Prostate gland (tissue), 2 donors: ENCODE measurements at places on chromosomes 4 and X. TPM values are rescaled to one million over a fixed set of nuclear protein-coding genes. Genes with fewer than 3 reads are reported as not detected.

DNA sequence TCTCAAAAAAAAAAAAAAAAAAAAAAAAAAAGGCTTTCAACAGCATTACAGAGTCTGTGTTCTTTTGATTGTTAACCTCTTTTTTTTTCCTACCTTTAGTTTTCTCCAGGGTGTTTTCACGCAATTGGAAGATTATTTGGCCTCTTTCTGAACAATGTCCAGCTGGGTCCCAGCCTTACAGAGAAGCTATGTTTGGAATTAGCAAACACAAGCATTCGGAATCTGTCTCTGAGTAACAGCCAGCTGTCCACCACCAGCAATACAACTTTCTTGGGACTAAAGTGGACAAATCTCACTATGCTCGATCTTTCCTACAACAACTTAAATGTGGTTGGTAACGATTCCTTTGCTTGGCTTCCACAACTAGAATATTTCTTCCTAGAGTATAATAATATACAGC, 13.3 kb downstream of the TLR3 start:
- DNase-seq, result no peak

- no peak for DNase-seq
Measured at GRCh38 chrX:41258871-41259270, 75.1 kb upstream of the DDX3X start.

DNA sequence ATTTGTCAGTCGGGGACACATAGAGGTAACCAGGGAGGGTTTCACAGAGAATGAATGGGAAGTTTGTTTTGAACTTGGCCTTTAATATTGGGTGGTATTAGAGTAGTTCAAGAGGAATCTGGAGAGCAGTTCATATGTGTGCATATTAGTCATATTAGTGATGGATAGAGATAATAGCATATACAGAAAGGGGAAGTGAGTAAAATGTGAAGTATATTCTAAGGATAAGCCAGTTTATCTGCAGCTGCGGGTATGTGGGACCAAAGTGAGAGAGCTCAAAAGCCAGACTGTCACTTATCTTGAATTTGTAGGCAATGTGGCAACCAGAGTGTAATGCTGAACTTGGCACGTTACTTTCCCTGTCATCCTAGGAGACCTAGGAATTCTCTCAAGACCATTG, 169.9 kb downstream of the AFF2 start:
- no peak for DNase-seq

The GIMD1 gene
- total RNA-seq, result not detected

DNA sequence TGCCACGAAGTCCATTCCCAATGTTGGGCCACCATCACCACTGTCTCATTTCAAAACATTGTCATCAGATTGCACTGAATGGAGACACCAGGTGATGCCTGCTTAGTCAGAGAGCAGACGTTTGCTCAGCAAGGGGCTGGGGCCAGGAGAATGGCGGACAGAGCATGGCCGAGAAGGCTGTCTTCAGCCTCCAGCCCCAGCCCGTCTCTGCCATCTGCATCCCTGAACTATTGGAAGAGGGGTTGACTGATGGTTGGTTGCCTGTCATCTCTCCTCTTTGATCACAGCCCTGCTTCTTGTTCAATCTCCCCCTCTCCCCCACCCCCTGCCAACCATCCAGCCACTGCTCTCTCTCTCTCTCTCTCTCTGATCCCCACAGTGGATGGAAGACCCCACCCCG, 140.9 kb downstream of the SHOX start:
- no peak for DNase-seq

The HOPX gene
- 12.2 TPM for total RNA-seq

The VEGFC gene
- 7.0 TPM for total RNA-seq

The N4BP2 gene
- total RNA-seq, result 8.7 TPM

DNA sequence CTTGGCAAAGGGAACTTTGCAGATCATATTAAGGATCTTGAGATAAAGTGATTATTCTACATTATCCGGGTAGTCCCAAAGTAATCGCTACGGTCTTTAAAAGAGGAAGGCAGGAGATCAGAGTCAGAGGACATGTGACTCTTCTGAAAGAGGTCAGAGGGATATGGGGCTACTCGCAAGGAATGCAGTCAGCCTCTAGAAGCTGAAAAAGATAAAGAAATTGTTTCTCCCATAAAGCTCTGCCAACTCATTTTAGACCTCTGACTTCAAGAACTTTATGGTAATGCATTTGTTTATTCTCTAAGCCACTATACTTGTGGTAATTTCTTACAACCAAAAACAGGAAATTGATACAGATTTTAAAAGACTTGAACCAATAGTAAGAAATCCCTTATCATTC, 48.6 kb downstream of the NPY5R start:
- no peak for DNase-seq

The PPARGC1A gene
- 9.2 TPM for total RNA-seq

The SPIN2A gene
- total RNA-seq, result 0.23 TPM

- no peak for DNase-seq
Measured at GRCh38 chr4:73713650-73714049, 26.7 kb upstream of the CXCL8 start.

- peak; percentile 27 for DNase-seq
Measured at GRCh38 chr4:168598191-168598590, 101.3 kb downstream of the PALLD start.

- no peak for DNase-seq
Measured at GRCh38 chr4:3405176-3405575, 36.6 kb upstream of the HGFAC start.

- no peak for DNase-seq
Measured at GRCh38 chrX:13956998-13957397, 72.7 kb downstream of the GEMIN8 start.

- no peak for DNase-seq
Measured at GRCh38 chrX:53654376-53654775, 32.1 kb downstream of the HUWE1 start.
